Adipocyte (in vitro differentiated cells): ENCODE measurements at places on chromosomes 7 and 10.

DNA sequence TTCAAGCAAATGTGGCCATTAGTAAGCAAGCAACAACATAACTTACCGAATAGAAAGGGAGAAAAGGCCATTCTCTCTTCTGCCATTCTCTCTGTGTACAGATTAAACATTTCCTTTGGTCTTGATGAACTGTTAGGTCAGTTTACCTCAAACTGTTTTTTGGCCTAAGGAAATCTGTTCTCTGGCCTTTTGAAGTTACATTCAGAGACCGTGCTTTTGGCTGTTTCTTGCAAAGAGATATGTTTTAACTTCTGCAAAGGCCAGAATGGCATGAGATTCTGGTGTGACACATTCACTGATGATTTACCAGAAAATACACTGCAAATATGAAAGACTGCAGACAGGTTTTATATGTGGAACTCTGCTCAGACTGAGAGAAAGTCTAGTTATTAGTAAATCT is 22.2 kb downstream of the AHR start:
- no peak for DNase-seq

DNA sequence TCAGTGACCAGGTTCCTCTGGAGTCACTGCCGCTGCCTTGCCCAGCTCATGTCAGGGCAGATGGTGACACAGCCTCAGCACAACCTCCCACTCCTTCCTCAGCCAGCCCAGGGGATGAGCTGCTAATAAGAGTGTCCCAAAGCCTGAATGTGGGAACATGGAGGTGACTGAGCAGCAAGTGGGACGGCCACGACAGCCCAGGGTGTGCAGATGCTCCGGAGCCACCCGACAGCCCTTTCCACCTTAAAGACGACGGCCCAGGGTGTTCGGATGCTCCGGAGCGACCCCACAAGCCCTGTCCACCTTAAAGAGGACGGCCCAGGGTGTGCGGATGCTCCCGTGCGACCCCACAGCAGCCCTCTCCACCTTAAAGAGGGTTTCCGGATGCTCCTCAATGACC is 89.2 kb downstream of the DIP2C start:
- DNase-seq = no peak

DNA sequence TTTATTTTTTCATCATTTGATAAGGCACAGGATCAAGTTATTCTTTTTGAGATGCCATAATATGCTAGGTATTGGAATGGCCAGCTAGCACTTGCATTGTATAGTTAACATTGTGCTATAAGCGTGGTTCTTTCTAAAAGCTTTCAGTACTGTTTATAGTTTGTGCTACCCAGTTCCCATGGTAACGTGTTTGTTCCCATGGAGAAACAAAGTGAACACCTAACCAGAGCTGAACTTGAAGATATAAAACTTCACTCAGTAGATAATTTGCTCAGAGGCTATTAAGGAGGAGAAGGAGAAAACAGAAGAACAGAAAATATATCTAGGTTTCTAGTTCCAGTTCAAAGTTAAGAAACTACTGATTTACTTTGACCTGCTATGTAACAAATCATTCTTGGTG is 23.6 kb upstream of the ITGB8 start:
- DNase-seq = peak; percentile 35

DNA sequence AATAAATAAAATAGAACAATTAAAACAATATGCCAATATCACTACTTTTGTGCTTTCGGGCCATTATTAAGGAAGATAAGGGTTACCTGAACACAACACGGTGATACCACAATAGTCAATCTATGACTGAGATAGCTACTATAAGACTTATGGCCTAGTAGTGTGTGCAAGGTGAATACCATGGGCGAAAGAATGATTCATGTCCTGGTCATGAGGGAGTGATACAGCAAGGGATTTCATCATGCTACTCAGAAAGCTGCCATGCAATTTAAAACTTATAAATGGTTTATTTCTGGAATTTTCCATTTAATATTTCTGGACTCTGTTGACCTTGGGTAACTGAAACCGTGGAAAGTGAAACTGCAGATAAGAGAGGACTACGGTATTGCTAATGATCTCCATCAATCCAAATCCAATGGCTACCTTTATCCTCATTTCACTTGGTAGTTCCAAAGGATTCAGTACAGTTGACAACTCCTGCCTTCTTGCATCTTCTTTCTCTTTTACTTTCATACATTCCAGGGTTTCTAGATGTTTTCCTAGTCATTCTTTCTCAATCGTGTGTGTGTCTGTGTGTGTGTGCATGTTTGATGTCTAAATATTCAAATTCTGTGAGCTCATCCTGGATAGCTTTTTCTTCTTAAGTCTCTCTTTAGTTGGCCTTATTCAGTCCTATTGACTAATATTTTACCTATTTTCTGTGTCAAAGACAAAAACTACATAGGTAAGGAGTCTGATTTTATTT is 100.5 kb upstream of the MAGI2 start:
- DNase-seq = peak; percentile 45

GRCh38 chr10:86035791-86036543 is 330.6 kb downstream of the GRID1 start:
- no peak for DNase-seq

GRCh38 chr7:100093498-100093897 is 4.7 kb downstream of the COPS6 start:
- no peak for DNase-seq

- no peak for DNase-seq
Measured at GRCh38 chr7:71705901-71706596, 574.1 kb downstream of the GALNT17 start.

DNA sequence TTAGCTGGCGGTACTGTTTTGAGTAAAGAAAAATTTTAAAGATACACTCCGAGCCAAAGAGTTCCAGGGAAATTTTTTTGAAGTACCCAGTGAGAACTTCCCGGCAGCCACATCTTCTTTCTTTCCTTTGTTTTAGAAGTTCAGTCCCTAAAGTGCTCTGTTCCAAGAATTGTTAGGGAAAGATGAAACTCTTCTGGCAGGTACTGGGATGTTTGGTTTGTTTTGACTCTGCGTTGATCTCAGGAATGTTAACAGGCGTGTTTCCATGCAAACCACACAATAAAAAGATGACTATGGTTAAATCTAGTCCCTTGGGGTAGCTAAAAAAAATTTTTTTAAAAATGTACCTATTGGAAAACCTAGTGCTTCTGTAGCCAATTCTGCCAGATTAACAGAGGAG is 224.7 kb upstream of the PHYHIPL start:
- peak; percentile 18 for DNase-seq

GRCh38 chr10:55966101-55966500 is 395.0 kb downstream of the ZWINT start:
- no peak for DNase-seq

DNA sequence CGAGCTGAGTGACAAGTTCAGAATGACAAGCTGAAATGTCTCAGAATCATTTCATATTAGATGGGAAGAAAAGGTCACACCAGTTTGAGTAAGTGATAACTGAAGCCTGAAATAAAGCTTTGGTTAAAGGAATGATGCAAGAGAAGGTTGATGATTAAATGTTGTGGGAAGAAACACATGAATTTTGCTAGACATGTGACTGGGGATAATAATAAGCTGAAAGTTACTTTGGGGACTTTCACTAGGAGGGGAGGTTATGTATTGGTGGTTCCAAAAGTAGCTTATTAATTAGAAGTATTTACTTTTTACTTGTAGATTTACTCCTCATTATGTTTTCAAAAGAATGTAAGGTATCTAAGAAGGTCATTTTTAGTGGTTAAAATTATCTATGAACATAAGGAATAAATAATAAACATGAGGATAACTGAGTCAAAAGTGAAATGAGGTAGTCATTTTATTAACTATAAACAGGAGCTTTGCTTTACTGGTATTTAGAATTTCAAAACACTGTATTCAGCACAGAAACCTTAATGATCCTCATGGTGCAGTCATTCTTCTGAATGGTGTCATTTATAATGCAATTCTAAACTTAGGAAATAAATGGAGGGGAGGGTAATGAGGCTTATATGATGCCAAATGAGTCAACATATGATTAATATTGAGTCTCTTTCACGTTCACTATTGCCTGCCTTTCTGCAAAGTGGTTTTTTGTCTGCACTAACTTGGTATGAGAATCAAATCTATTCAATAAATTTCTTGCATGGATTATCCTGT is 63.7 kb downstream of the PRKG1 start:
- peak; percentile 35 for DNase-seq

DNA sequence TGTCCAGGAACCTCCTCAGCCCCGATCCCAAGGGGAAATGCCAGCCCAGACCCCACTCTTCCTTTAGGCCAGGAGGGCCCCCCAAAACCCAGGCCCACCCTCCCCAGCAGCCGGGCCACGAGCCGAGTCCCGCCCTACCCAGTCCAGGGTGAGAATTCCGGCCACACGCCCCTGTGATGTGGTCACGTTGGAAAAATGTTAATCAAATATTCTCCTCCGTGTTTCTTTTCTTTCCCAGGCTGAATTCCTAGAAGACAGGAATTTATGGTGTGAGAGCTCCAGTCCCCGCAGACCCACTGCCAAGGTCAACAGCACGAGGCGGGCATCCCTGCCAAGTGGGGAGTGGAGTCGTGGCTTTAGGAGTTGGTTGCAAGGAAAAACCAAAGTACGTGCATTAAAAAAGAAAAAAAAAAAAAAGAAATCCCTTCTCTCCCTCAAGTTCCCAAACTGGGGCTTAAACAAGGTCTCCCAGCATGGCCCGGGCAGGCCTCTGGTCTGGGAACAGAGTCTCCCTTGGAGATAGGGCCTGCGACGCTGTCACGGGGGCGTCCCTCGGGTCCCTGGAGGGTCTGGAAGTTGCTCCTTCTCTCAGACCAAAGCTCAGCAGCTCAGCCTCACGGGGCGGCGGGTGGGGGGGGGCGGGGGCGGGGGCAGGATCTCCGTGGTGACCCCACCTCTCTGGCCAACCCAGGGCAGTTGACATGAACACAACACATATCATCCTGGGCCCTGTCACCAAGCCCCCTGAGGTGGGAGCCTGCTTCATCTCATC is 28.1 kb upstream of the ELN start:
- DNase-seq = peak; percentile 92
